ENCODE measurements at places on chromosomes 4 and X. TPM values are rescaled to one million over a fixed set of nuclear protein-coding genes. Genes with fewer than 3 reads are reported as not detected.

DNA sequence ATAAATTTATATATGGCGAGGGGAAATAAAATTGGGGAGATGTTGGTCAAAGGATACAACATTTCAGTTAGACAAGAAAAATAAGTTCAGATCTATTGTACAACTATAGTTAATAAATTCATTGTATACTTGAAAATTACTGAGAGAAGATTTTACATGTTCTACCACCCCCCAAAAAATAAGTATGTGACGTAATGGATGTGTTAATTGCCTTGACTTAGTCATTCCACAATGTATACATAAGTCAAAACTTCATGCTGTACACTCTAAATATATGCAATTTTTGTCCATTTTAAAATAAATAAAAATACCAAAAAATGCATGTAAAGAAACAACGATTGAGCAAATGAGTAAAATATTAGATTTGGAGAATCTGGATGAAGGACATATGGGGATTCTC, 1.8 kb downstream of the USP11 start:
- DNase-seq, result peak; percentile 52

GRCh38 chr4:153342751-153343552, 1.5 kb upstream of the MND1 start:
- no peak for DNase-seq

- DNase-seq, result no peak
Measured at GRCh38 chr4:123522646-123523045, 126.1 kb downstream of the SPRY1 start.

- no peak for DNase-seq
Measured at GRCh38 chr4:7013175-7013574, 30.0 kb upstream of the TADA2B start.

DNA sequence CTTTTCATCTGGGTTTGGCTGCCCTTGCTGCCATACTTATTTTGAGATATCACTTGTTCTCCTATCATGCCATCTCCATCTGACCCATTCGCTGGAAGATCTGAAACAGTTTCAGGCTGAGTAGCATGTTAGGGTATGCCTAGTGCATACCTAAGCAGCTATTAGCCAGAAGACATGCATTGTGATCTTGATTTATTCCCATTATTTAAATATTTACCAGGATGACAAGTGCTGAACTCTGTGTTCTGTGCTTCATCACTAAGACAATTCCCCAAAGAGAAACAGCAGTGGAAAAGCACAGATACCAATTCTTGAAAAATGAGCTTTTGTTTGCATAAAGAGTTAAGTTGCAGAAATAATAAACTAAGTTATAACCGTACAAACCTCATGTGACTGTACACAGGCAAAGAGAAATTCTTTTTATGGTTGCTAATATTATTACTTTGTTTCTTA, 271.0 kb upstream of the ARSJ start:
- peak; percentile 78 for DNase-seq

DNA sequence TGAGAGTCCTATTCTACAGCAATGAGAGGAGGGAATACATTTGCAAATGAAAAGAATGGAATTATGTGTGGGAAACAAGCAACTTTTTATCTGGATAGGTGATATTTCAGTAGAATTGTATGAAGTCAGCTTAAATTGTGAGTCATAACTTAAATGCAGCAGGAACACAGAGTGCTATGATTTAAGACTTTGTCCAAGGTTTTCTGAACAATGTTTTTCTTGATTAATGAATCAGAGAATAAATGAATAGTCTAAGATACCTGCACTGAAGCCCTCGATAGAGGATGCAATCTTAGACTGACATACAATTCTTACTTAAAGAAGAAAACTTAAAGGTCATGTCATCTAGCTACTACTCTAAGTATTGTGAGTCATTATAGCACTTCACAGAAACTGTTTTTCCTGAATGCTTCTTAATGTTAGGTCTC, 8.0 kb downstream of the ARHGEF38 start:
- DNase-seq, result no peak

- no peak for DNase-seq
Measured at GRCh38 chrX:104961926-104962325, 258.6 kb downstream of the TEX13A start.

Gene KCTD8
- not detected for total RNA-seq

Gene DUSP9
- total RNA-seq, result under 0.01 TPM
